ENCODE measurements at places on chromosomes 3 and 15.

DNA sequence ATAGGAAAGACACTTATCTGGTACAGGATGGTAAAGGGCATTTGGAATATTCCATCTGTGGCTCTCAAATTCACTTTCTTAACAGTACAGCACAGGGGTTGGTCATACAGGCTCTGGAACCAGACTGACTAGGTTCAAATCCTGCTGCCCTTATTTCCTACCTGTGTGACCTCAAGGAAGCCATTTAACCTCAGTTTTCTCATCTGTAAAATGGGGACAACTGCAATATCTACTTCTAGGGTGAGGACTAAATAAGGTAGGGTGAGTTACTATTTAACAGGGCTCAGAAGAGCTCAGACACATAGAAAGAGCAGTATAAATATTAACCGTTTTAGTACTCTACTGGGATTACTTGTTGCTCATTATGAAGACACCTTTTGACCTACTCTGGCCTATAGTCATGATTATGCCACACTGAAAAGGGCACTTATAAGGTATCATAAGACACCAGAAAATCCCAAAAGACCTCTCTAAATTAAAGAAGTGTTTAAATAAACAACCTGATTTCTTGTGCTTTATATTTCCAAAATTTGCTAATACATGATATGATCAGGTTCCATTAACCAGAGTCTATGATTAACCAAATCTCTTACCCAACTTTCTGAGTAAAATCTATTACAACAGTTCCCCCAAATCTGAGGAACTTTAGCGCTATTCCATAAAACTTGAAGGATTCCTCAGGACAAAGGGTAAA is 6.5 kb downstream of the RFTN1 start:
- DNase-seq, result no peak

DNA sequence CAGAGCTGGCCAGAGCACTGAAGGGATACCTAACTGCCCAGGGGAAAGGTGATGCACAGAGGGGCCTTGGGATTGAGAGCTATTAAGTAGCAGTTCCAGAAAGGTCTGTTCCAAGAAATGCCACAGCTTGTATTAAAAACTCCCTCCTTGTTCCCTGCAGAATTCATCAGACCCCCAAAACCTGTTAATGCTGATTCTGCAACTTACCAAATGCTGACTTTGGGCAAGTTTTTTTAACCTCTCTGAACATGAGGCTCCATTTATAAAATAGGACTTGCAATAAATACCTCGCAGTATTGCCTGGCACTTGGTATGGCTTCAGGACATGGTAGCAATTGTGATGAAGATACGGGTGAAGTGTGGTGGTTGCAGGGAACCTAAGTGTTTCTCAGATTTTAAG is 30.1 kb upstream of the SYNPR start:
- DNase-seq, result no peak

GRCh38 chr3:16468002-16468335 is 45.5 kb downstream of the RFTN1 start:
- DNase-seq, result no peak

DNA sequence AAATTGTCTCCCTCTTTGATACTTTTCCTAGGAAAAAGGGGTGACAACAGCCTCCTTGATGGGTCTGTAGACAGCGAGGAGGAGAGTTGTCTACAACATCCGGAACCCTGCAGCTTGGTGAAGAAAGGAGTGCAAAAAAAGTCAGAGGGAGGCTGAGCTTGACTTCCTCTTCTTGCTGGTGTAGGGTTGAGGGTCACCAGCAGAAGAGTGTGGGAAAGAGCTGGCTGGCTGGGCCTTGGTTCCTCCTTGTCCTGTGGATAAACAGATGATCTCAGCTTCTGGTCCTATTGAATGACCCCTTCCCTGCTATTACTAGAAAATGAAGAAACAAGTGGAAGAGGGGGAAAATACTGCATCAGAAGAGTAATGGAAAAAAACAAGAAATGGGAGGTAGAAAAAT is 20.4 kb downstream of the SLC7A14 start:
- DNase-seq, result no peak

GRCh38 chr3:171498921-171499320 is 38.7 kb upstream of the TNIK start:
- no peak for DNase-seq

GRCh38 chr3:74489050-74489792 is 125.2 kb downstream of the CNTN3 start:
- DNase-seq, result peak; percentile 19

- DNase-seq, result peak; percentile 59
Measured at GRCh38 chr3:17431004-17431403, 311.4 kb downstream of the TBC1D5 start.

DNA sequence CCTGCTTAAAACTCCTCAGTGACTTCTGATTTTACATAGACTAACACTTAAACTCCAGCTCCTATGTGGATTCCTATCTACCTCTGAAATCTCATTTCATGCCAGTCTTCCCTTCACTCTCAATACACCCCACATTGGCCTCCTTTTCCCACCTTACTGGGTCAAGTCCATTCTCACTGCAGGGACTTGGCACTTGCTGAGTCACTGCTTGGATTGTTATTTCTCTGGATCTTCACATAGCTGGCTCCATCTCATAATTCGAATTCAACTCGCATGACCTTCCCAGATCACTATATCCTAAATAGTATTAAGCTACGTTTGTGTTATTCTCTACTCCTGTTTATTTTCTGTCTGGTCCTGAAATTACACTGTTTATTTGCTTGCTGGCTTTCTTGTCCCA is 59.6 kb upstream of the FRMD4B start:
- DNase-seq, result no peak

DNA sequence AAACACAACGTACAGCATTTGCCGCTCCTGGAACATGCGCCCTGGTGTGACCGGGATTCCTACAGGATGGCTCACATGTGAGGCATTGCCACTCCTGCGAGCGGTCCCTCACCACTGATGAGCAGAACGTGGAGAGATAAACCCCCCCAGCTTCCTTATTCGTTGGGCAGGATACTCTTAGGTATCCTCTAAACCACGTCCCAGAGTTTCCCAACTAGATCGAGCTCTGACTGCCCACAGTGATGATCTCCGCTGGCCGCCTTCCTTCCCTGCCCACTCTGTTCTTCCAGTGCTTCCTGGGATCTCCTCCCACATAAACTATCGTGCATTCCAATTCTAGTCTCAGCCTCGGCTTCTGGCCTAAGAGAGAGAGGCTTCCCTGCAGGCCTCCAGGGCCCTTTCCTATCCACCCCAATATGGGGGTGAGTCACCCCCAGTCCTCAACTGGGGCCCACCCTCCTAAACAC is 91.8 kb downstream of the TOP2B start:
- DNase-seq, result peak; percentile 69

GRCh38 chr3:141308588-141309218 is 59.6 kb upstream of the ZBTB38 start:
- peak; percentile 64 for DNase-seq
